ENCODE measurements at places on chromosomes 1 and 21. TPM values are rescaled to one million over a fixed set of nuclear protein-coding genes. Genes with fewer than 3 reads are reported as not detected.

Gene ACOT11
- total RNA-seq, result 19.7 TPM

Gene RCAN1
- 91.6 TPM for total RNA-seq

DNA sequence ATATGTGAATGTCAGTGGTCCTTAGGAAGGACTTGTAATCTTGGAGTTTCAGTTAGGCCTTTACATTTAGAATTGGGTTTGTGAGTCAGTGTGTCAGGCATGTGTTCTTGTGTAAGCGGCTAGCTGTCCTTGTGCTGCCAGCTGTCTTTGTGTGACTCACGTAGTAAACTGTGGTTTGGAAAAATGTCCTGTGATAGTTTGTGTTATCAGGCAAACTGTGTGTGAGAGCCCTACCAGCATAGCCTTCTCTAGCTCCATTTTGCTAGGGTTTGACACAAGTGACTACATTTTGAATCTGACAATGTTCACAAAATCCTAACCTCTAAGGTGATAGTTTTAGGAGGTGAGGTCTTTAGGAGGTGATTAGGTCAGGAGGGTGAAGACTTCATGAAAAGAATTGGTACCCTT, 6.9 kb upstream of the SLC35D1 start:
- no peaks in the 10 kb centered on the region for H3K36me3 ChIP-seq
- no peak for DNase-seq
- no peaks in the 10 kb centered on the region for H3K27me3 ChIP-seq
- no peak overlapping the region for H3K4me3 ChIP-seq
- H3K4me1 ChIP-seq, result no peaks in the 10 kb centered on the region

DNA sequence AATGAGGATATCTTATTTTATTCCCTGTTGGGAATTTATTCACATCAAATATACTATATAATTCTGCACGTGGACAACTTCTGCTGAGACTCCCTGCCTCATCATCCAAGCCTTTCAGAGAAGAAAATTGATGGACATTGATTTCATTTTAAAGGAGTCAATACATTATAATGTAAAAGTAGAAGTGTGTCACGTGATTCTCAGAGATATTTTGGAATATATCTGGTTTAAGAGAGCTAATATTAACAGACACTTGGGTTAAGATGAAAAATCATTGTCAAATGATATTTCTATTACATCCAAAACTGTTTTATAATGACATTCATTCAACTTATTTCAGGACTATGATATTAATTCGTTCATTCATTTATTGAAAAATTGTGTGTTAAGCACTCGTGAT, 314.2 kb downstream of the ADGRL2 start:
- no peaks in the 10 kb centered on the region for H3K4me1 ChIP-seq
- no peak for DNase-seq
- no peak overlapping the region for H3K4me3 ChIP-seq
- no peaks in the 10 kb centered on the region for H3K36me3 ChIP-seq

DNA sequence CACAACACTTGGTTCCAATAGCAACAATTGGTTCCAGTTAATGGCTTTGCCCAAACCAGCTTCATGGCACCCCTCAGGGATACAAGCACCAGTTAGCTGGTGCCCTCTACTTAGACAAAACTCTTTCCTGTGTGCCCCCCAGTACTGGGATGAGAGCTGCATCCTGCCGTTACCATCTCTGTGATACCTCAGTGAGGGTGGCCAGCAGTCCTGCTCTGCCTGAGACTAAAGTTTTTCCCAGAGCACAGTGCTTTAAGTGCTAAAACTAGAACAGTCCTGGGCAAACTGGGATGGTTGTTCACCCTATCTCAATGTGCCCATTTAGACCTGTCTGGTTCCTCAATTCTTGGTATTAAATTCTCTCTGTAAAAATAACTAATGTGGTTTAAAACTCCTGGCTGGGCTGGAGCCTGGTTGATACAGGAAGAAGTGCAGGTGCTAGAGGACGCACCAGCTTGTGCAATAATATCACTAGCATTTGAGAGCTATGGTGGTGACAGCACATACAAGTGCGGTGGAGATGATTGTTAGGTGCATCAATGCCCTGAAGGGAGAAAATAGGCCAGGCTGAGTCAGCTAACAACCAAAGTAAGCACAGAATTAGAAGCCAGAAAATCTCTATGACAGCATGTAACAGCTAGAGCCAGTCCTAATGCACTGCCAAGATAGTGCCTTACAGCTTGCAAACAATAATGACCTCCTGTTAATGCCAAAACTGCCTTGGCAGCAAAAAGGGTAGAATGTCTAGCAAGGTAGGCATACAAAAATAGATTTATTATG, 179.8 kb upstream of the GALNT2 start:
- H3K4me3 ChIP-seq, result no peak overlapping the region
- no peak overlapping the region for H3K27ac ChIP-seq
- no peak for DNase-seq
- no peaks in the 10 kb centered on the region for H3K36me3 ChIP-seq

GRCh38 chr1:246789454-246790339, 65.5 kb downstream of the SCCPDH start:
- no peak overlapping the region for H3K4me3 ChIP-seq
- H3K4me1 ChIP-seq, result peaks cover 34% of the 10 kb centered on the region
- H3K27me3 ChIP-seq, result no peaks in the 10 kb centered on the region
- DNase-seq, result no peak

GRCh38 chr21:42465008-42465802, 30.8 kb downstream of the RSPH1 start:
- peaks cover 9% of the 10 kb centered on the region for H3K4me1 ChIP-seq
- no peaks in the 10 kb centered on the region for H3K36me3 ChIP-seq
- DNase-seq, result no peak
- H3K27ac ChIP-seq, result no peak overlapping the region

DNA sequence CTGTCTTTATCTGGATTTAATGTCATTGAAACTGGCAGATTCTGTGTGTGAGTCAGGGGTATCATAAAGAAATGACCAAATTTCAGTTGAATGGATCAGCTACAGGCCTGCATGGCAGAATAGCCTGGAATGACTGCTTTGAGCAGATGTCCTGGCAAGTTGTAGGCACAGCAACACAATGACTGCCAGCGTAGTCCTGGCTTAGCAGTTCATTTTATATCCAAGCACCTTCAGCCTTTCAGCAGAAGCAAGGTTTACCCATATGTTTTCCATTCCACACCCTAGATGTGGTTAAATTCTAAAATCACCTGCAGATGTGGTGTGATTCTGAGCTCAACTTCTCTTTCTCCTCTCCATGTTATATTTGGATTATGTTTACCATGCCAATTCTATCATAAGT, 22.3 kb upstream of the PTGFR start:
- DNase-seq, result no peak
- no peaks in the 10 kb centered on the region for H3K27me3 ChIP-seq
- no peak overlapping the region for H3K27ac ChIP-seq
- no peaks in the 10 kb centered on the region for H3K4me1 ChIP-seq
- no peaks in the 10 kb centered on the region for H3K36me3 ChIP-seq

- H3K27ac ChIP-seq, result no peak overlapping the region
- no peaks in the 10 kb centered on the region for H3K27me3 ChIP-seq
- DNase-seq, result peak; percentile 59
- H3K4me3 ChIP-seq, result no peak overlapping the region
These were observed 378.9 kb downstream of the HHAT start for GRCh38 chr1:210707300-210708240.
